HAP-1 (cell line): ENCODE measurements at places on chromosomes 3 and 15.
A peak's percentile ranks its signal among the peaks of the same experiment; 100 is the strongest.

- no peak for DNase-seq
Measured at GRCh38 chr3:186870421-186871201, 28.1 kb downstream of the ADIPOQ start.

- DNase-seq, result peak; percentile 68
Measured at GRCh38 chr3:101720851-101721840, 3.3 kb upstream of the CEP97 start.

DNA sequence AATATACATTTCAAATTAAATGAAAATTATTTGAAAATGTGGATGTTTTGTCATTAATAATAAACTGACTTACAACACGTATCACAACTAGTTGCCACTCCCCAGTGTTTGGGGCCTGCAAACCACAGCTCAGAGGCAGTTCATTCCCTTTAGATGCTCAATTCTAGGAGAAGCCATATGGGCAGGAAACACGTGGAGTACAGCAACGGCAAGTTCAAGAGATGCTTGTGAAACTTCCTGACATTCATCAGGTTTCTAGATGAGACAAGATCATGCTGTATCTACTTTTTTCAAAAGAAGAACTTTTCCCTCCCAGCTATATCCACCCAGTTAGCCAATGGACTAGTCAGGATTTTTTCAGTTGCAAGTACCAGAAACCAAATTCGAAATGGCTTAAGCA lies 17.6 kb upstream of the PLA2G4D start:
- DNase-seq, result no peak

DNA sequence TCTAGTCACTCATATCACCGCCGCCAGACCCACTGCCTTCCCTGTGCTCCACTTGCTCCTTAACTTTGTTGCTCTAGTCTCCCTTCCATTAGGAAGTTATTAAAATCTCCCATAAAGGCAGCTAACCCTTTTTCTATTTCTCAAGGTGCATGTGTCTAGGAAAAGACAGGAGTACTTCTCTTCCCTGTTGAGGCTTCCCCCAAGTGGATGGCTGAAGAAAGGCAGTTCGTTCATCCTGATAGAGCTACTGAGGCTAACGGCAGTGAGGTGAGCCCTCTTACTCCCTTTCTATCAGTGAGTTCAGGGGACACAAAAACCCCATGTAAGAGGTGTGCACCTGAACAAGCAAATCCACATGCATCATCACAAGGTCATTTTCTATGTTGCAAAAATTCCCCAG lies 397.8 kb downstream of the IGSF11 start:
- DNase-seq, result peak; percentile 25

GRCh38 chr3:159077860-159078259 lies 276.0 kb downstream of the MFSD1 start:
- DNase-seq, result no peak

GRCh38 chr3:64489361-64490044 lies 198.3 kb downstream of the ADAMTS9 start:
- DNase-seq, result peak; percentile 72

DNA sequence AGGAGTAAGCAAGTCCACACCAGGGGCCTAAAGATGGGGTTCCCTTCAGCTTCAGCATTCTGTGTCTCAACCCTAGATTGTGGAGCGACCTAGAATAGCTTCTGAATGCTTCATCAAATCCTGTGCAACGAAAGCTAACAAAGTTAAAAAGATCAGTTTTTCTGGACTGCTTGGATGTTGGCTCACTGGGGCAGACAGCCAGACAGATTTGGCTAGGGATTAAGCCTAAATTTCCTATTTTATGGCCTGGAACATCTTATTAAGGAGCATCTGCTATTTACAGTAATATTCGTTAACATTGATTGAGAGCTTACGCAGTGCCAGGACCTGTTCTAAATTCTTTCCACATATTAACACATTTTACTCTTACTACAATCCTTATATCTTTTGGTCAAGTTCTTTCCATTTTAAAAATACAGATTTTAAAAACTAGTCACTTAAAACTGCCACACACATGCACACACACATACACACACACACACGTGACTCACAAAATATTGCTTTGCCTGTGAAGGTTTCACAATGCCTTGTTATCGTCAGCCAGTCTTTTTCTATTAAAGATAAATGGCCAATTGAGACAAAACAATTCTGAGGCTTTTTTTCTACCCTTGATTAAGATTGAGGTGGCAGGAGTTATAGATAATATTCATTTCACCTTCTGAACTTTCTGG lies 173.3 kb upstream of the SNTN start:
- DNase-seq, result no peak

- no peak for DNase-seq
Measured at GRCh38 chr15:39919748-39920509, at the start of gene GPR176. Gene GPR176, minus strand, starts transcription at chr15:39920266. Its CDS starts 240 bp downstream, at chr15:39920026.

- no peak for DNase-seq
Measured at GRCh38 chr3:153159771-153160397, 2.1 kb upstream of the RAP2B start.
